Activated CD8-positive, alpha-beta memory T cell treated with anti-CD3 and anti-CD28 coated beads for 48 hours (primary cell): ENCODE measurements at places on chromosomes 5 and 9.

DNA sequence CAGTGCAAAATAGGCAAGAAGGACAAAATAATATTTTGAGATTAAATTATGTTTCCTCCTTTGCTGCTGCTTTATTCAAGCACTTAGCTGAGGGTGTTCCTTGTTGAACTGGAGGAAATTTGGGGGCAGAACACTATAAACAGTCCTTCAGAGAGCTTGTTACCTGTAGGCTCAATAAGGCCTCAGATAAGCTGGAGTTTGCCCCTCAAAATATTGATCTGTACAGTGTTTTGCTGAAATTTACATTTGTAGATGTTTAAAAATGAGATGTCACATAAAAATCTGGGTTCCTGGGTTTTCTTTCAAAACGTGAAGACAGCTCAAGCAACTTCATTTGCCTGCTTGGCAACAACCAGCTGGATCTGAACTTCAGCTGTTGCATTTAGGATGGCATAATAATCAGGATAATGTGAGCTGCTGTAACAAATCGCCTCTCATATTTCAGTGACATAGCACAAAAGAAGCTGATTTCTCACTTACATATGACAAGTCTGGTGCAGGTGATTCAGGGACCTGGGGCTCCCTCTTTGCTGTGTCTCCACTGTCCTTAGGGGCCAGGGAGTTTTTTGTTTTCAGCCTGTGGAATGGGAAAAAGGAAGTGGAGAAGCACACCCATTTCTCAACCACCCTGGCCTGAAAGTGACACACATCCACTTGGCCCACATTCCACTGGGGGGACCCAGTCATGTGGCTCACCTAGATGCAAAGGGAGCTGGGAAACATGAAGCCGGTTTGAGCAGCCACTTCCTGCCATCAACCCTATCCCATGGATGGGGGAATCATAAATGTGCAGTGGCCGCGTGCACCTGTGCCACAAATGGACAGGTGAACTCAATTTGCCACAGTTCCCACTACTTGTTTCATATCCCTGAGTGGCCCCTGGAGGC, 2.4 kb upstream of the PSAT1 start:
- DNase-seq = no peak

DNA sequence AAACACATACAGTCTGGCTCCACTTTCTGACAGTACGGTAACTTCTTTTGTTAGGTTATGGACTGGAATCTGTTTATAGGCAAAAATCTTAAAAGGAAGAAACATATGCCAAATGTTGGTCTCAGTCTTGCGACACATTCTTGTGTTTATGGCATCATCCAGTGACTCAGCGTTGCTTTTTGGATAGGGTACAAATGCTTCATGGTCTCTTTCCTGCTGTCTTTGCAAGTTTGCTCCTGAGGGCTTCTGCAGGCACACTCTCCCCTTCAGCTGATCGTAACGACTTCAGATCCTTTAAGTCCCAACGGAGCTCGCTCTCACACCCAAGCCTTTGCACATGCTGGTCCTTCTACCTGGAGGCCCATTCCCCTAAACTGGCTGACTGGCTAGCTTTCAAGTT, 23.6 kb upstream of the TNFSF8 start:
- no peak for DNase-seq

DNA sequence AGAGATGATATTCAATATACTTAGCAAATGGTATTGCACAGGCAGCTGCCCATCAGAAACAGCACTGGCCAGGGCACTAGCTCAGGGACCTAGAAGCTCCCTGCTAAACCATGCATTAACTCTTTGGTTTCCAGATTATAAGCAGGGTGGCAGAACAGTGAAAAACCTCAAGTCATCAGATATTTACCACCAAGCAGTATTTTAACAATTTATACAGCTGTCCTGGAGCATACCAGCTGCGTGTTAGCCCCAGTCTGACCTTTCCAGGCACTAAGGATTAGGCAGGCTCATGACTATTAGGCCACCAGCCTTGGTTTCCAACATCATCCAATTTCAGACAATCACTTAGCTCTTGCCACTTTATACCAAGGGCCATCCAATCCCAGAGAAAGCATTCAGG, 326.5 kb downstream of the CAAP1 start:
- DNase-seq = no peak

- no peak for DNase-seq
Observed at GRCh38 chr9:122904466-122904822, 715 bp downstream of the RC3H2 start.

- no peak for DNase-seq
Observed at GRCh38 chr5:107523029-107523680, 147.6 kb downstream of the EFNA5 start.
